ENCODE measurements at places on chromosomes 11 and 22. TPM values are rescaled to one million over a fixed set of nuclear protein-coding genes. Genes with fewer than 3 reads are reported as not detected.

TMEM25 gene
- 55.0 TPM for total RNA-seq

IL18BP gene
- 7.6 TPM for total RNA-seq

CRACR2B gene
- total RNA-seq: 17.2 TPM

- H3K36me3 ChIP-seq: no peaks in the 10 kb centered on the region
- no peak overlapping the region for H3K4me3 ChIP-seq
- H3K27ac ChIP-seq: no peak overlapping the region
- H3K27me3 ChIP-seq: no peaks in the 10 kb centered on the region
These were observed 69.1 kb upstream of the B3GAT1 start for GRCh38 chr11:134481135-134481534.

GRCh38 chr11:106552694-106553203 lies 465.5 kb downstream of the GUCY1A2 start:
- H3K27me3 ChIP-seq: no peaks in the 10 kb centered on the region
- no peaks in the 10 kb centered on the region for H3K36me3 ChIP-seq
- no peak overlapping the region for H3K27ac ChIP-seq
- H3K4me3 ChIP-seq: no peak overlapping the region
- DNase-seq: no peak
- H3K4me1 ChIP-seq: no peaks in the 10 kb centered on the region

DNA sequence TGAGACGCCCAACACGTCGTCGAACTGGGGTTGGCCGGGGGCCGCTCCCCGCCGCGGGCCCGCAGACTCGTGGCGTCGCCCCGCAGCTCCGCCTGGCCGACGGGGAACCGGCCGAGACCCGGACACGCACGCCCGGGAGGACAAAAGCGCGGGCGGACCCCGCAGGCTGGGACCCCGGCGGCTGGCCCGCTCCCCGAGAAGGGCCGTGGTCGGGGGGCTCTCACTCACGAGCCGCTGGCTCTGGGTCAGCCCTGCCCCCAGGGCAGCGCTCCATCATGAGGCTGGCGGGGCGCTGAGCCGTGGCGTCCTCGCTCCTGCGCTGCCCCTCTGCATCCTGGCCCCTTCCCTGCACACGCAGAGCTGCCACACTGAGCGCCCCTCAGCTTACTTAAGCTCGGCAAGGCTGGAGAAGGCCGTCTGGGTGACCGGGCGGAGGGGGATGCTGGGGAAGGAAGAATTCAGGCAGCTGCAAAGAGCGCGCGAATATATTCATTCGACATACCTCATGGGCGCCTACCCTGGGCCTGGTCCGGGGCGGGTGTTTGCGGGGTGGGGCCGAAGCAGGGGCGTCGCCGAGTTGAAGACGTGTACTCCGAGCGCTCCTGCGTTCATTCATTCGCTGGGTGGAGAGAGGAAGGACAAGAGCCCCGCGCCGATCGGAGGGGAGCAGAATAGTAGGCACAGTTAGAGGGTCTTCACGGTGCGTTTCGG lies 579 bp upstream of the CYB5R2 start:
- peaks cover 32% of the 10 kb centered on the region for H3K4me1 ChIP-seq
- H3K4me3 ChIP-seq: peak overlapping the region; percentile 56
- H3K36me3 ChIP-seq: no peaks in the 10 kb centered on the region
- peak overlapping the region; percentile 28 for H3K27ac ChIP-seq
- peak; percentile 49 for DNase-seq
